Left ventricle myocardium inferior (tissue), 1 donor: ENCODE measurements at places on chromosomes 11 and 22. TPM values are rescaled to one million over a fixed set of nuclear protein-coding genes. Genes with fewer than 3 reads are reported as not detected.

Gene PANX3
- not detected for total RNA-seq

Gene ISX
- total RNA-seq = not detected

Gene RFPL3
- not detected for total RNA-seq

Gene LGALS12
- total RNA-seq = 0.25 TPM

Gene MPPED2
- 10.8 TPM for total RNA-seq

Gene SMC1B
- not detected for total RNA-seq

Gene TNNI2
- not detected for total RNA-seq
